ENCODE measurements at places on chromosomes 12 and 14.

GRCh38 chr12:2589381-2589780 lies 205.4 kb upstream of the FKBP4 start:
- no peak for DNase-seq

DNA sequence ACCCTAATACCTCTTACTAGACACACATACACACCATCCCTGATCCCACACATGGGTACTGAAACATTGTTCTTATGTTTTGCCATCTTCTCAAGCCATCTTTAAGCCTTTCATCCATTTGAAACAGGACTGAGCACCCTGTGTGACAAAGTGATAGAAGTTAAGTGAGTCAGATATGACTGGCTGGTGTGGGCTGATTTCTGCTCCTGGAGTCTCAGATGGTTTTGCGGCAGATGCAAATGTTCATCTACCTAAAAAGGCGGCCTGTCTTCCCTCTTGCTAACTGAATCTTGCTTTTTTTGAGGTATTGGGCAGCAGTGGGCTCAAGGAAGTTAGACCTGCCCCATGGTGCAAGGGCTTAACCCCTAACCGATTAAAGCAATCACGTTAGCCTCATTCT lies 30.4 kb upstream of the PKP2 start:
- no peak for DNase-seq

DNA sequence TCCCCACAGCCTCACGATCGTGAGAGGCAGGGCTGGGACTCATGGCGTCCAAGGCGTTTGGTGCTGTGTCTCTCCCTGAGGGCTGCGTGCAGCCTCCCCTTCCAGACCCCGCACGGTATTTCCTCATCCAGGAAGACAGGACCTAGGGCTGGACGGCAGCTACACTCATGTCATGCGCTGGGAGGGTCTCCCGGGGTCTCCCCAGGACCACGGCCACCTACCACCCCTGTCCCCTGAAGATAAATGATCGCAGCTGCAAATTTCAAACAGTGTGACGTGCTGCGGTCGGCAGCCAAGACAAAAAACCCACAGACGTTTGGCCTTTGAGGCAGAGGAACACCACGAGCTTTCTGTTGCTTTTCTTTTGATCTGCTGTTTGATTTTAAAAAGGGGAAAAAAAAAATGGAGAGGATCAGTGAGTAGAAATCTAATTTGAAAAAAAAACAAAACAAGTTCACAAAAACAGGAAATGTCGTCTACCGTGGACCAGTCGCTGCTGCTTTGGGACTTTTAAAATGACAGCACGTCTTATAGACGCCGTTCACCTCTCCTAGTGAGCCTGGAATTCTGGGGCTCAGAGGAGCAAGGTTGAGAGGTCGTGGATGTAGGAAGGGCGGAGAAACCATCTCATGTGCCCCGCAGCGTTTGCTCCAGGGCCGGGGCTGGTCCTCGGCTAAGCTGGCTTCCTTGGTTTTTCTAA lies 237.6 kb downstream of the SLC41A2 start:
- DNase-seq: peak; percentile 93

- no peak for DNase-seq
Measured at GRCh38 chr12:49094160-49094974, at the start of gene DHH. TSS of gene DHH (minus strand) at chr12:49094801. CDS start at chr12:49094512, 289 bp downstream.

DNA sequence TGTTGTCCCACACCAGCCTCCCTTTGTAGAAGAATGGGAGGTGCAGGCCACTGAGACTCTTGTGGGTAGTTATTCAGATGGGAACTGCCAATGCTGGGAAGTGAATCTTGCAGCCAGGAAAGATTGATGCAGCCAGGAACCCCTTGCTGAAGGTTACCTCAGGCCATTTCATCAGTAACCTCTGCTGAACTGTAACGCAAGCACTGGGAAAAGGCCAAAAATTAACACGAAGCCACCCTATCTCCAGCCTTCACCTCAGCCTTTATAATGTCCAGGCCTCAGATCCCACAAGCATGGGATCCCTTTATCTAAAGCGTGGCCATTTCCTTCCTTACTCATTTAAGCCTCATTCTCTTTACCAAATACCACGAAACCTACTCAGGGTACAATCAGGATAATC lies 211.1 kb downstream of the SPTSSA start:
- no peak for DNase-seq

DNA sequence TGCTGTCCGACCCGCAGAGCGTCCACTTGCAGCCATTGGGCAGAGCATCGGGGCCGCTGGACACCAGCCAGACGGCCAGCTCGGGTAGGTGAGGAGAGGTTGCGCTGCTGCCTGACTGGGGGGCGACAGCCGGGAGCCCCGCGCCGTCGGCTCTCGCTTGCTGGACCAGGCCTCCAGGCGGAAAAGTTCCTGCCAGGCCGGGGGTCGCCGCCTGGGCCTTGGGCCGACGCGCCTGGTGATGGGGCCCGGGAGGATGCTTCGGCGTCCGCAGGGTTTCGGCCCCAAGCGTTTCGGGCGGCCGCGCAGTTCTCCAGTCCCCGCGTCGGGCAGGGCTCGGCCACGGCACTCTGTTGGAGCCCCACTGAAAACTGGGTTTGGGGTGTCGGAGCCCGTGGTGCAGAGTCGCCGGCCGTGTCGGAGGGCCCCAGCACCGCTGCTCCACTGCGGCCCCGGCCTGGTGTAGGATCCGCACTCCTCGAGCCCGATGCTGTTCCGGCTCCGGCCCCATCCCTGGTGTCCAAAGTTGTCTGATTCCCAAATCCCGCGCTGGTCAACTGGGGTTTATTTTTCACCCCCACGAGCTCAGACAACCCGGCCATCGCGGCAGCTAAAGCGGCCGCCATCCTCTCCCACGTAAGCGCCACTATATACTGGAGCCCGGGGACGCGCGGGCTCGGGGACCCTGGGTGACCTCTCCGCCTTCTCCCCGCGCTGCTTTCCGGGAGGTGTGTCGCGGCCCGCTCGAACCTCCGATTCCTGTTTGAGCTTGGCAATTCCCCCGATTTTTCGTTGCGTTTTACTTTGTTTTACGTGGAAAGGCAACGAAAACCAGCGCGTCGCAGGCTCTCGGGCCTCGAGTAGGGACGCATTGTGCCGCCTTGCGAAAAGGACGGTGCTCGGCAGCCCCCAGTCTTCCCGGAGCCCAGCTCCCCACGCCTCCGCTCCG lies 872 bp downstream of the VSX2 start:
- DNase-seq: no peak

- no peak for DNase-seq
Measured at GRCh38 chr12:118102070-118102469, 1.7 kb downstream of the VSIG10 start.

DNA sequence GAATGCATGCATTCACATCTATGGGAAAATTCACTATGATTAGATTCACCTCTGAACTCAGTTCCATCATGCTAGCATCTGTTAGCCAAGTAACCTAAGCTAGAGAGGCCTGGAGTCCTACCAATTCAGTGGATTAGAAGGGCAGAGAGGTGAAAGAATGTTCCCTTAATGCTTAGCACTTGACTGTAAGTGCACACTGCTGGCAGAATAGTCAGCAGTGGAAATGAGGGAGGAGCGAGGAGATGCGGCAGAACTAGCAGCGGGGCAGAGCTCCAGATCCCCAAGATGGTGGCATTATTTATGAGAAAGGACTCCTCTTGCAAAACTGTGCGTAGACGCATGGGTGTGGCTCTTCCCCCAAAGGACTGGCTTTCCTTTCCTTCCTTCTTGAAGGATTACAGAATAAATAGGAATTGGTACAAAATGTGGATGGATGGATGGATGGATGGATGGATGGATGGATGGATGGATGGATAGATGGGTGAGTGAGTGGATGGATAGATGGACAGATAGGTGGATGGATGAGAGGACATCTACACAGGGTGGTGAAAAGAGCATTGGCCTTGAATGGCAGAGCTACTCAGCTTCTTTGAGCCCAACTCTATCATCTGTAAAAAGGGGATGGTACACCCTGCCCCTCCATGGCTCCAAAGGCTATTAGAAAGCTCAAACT lies 227.2 kb downstream of the CHST11 start:
- DNase-seq: no peak

DNA sequence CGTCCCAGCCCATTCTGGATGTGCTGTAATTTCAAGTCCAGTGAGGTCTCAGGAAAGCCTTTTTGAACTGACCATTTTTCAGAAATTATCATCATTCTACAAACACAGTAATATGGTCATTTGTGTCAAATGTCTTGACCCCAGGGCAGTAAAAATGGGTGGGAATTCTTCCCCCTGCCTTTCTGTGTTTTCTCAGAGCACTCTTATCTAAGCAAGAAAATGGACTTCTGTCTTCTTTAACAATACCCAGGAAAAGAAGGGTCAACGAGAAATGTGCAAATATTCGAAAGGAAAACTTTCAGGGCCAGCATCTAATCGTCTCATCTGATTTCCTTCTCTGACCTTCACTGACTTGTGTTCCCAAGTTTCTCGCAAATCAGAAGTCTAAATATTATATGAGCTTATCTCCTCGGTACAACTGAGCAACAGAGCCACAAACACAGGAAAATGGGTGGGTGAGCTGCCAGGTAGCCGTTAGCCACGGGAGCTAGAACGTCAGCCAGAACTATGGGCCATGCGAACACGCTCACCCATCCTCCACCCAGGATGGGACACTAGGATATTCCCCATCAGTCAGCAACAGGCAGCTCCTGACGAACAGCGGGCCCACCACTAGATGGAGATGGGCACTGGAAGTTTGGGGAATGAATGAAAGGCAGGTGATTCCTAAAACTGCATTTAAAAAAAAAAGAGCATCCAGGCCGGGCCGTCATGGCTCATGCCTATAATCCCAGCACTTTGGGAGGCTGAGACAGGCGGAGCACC lies 57.1 kb downstream of the VWF start:
- DNase-seq: no peak

- no peak for DNase-seq
Measured at GRCh38 chr12:92123780-92124688, 21.6 kb downstream of the BTG1 start.

GRCh38 chr14:94014382-94014781 lies 11.8 kb upstream of the OTUB2 start:
- no peak for DNase-seq
